B cell (primary cell): ENCODE measurements at places on chromosomes 11 and 22. TPM values are rescaled to one million over a fixed set of nuclear protein-coding genes. Genes with fewer than 3 reads are reported as not detected.

DNA sequence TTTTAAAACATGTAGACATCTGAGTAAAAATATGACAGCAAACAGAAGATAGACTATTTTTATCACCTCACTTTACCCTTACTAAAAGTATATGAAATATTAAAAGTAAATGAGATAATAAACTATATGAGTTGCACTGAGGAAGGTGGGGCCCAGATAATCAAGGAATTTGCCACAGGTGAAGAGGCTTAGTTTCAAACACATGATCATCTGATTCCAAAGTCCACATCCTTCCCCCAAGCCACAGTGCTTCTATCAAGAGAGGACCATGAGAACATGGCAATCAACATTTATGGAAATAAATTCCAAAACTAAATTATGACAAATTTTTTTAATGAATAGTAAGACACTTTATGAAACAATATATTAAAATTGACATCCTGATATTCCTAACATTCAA, 384.0 kb downstream of the DCDC1 start:
- DNase-seq = no peak

The CHRM1 gene
- total RNA-seq = not detected in 2 replicates

GRCh38 chr11:128316541-128317227, 270.7 kb downstream of the ETS1 start:
- DNase-seq = no peak

The OR9Q1 gene
- total RNA-seq = not detected in 2 replicates

GRCh38 chr11:95999711-96000406, 76.0 kb upstream of the MTMR2 start:
- no peak for DNase-seq

GRCh38 chr22:18088825-18089568, 11.2 kb downstream of the PEX26 start:
- DNase-seq = no peak

GRCh38 chr11:73048446-73048845, 93.7 kb downstream of the FCHSD2 start:
- DNase-seq = no peak

DNA sequence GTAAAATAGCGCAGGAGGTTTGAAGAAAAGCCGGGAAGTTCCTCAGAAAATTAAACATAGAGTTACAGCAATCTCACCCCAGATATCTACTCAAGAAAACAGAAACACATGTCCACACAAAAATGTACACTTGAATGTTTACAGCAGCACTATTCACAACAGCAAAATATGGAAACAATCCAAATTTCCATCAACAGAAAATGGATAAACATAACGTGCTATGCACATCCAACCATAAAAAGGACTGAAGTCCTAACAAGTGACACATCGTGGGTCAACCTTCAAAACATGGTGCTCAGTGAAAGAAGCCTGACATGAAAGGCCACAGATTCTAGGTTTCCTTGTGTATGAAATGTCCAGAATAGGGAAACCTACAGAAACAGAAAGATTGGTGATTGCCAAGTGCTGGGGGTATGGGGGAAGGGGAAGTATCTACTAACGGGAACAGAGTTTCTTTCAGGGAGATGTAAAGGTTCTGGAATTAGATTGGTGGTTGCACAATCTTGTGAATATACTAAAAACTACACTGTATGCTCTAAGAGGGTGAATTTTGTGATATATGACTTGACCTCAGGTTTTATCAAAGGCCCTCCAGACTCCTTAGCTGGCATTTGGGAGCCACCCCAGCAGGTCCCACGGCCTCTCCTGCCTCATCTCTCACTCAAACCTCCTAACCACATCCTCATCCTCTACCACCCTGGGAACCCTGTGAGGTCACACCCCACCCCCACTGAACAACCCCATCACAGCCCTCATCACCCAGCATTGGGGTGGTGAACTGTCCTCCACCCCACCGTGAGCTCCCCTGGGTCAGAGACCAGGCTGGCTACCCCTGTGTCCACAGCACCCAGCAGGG, 69.2 kb upstream of the PRR5 start:
- no peak for DNase-seq

DNA sequence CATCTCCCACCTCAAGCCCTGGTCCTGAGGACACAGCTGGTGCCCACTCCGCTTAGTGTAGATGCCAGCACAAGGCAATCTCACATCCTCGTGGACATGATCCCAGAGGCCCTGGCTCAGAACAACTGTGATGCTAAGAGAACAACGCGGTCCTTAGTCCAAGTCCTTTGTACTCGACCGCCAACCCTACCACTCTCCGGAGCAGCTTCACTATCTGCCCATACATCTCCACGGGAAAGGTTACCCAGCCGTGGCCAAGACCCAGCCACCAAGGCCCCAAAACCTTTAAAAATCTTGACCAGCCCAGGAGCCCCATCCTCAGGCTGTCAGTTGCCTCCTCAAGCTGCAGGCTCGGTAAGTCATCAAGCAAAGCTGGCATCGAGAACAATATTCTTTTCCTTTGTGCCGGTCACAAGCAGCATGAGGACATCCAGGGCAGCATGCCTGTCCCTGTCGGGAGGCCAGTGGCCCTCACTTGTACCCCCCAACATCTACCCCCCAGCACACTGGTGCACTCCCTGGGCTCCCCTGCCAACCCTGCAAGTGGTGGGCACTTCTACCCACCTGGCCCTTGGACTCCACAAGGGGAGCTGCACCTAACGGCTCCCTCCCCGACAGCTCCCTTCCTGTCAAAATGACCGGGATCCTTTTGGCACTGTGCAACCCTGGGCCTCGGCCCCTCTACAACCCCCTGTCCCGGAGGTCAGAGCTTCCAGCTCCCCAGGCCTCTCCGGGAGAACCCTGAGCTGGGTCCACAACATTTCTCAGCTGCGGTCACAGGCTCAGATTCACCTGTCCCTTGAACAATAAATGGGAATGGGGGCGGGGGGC, 2.5 kb downstream of the OSBPL5 start:
- no peak for DNase-seq

The MRGPRE gene
- not detected in 2 replicates for total RNA-seq

DNA sequence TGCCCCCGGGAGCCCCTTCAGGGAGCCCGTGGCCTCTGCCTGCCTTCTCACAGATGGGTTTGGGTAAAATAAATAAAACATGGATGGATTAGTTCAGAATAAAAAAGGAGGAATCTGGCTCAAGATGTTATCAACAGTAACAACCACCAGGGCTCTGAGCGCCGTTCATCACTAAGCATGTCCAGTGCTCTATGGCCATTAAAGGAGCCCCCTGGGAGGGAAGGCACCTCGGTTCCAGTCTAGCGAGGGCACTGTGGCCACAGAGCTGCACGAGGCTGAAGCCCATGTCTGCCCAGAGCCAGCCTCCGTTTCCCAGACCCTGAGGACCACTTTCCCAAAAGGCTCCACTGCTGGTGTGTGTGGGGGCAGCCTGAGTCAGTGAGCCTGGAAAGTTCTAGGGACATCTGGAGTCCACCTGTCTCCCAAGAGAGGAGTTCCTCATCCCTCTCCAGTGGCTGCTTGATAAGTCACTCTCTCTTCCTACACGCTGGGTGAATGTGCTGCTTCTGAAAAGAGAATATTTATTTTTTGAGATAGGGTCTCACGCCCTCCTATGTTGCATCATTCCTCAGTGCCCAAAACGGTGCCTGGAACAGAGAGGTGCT, 614.6 kb downstream of the TBC1D22A start:
- DNase-seq = no peak

GRCh38 chr11:86149792-86150191, 80.9 kb upstream of the PICALM start:
- no peak for DNase-seq

- no peak for DNase-seq
Measured at GRCh38 chr11:94132152-94132558, 3.5 kb downstream of the PANX1 start.

DNA sequence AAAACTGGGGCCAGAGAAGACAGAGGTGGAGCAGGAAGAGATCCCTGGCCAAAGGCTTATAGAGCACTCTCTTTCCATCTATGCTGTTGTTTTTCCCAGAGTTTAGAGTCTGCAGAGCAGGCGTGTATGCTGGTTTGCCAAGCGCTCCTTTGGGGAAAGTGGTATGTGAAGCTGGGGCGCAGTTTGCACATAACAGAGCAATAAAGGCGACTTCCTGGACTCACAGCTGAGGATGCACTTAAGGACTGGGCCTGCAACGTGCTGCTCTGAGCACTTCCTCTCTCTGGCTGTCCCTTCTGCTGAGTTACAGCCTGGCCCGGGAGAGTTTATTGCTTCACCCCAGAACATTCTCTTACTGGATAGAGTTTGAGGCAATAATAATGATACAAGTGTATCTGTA, 41.7 kb downstream of the THAP12 start:
- no peak for DNase-seq

- no peak for DNase-seq
Measured at GRCh38 chr11:16806791-16807190, 68.3 kb downstream of the C11orf58 start.

The LIF gene
- total RNA-seq = 0.24 and 0.47 TPM in 2 replicates

DNA sequence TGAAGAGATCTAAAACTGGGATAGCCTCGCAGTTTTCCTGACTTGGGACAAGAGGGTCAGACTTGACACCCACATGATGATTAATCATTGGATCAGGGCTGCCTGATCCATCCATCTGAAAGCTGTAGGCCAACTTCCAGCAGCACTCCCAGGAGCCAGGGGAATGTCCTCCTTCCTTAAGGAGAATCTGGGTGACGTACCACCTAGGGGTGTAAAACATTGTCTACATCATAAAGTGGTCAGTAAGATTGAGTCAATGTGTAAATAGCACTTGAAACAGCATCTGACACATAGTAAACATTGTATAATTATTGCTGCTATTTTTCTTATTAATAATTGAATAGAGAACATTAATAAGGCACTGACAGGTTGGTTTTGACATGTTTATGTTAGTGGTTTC, 392.8 kb downstream of the JRKL start:
- no peak for DNase-seq

DNA sequence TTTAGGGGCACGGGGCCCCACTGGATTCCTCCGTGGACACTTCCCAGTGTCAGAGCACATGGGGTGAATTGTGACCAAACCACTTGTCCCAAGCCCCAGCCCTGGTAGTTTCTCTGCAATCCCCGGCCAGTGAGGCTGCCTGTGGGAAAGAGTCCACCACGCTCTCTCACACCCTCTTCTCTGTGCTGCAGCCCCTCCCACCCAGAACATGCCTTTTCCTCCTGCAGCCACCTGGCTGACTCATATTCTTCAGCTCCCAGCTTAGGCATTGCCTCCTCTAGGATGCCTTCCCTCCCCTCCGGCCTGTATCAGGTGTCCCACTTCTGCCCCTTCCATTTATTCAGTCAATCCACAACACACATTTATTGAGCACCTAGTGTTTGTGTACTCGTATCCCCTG, 5.4 kb upstream of the RPS6KB2 start:
- DNase-seq = no peak

- DNase-seq = no peak
Measured at GRCh38 chr11:100543386-100543785, 143.7 kb upstream of the ARHGAP42 start.

DNA sequence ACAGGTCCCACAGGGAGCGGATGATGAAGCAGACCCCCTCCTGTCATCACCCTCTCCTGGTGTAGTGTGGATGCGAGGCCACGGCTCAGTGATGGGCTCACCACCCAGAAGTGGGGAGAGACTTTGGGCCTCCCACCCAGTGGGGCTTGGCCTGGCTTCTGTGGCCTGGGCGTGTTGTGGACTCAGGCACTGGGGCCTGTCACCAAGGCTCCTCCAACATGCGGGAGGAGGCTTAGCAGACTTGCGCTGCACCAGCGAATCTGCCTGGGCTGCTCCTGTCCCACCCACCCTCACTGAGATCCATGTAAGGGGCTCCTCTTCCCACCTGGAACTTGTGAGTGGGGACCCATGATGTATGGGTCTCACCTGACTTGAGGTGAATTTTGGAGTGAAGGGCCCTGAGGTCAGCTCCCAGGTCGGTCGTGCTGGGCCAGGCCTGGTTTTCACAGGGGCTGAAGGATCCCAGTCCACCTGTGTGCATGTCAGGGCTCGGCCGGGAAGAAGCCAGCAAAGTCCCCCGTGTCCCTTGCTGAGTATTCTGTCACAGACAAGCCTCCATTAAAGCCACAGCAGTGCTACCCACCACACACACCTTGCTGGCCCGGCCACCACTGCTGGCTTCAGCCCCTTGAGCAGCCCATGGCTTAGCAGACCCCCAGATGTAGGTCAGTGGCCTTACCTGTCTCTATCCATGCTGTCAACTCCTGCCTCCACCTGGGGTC, 4.2 kb downstream of the THAP7 start:
- no peak for DNase-seq

The TMEM86A gene
- total RNA-seq = 0.58 and 1.1 TPM in 2 replicates

DNA sequence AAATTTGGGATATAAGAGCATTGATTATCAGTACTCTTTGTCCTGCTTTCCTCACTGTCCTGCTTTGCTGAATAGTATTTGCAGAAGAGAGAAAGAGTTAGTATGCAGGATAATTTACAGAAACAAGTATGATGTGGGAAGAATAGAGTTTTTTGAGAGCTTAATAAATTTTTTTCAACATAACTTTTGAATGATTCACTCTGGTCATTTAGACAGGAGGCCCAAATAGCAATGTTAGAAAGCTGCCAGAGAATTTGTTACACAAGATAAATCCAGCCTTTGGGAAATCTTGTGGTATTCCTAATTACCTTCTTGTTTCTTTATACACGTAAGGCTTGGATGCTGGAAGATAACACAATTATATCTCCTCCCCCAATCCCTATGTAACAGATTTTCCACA, 484.6 kb downstream of the CNTN5 start:
- DNase-seq = no peak

The FGF3 gene
- not detected in 2 replicates for total RNA-seq

DNA sequence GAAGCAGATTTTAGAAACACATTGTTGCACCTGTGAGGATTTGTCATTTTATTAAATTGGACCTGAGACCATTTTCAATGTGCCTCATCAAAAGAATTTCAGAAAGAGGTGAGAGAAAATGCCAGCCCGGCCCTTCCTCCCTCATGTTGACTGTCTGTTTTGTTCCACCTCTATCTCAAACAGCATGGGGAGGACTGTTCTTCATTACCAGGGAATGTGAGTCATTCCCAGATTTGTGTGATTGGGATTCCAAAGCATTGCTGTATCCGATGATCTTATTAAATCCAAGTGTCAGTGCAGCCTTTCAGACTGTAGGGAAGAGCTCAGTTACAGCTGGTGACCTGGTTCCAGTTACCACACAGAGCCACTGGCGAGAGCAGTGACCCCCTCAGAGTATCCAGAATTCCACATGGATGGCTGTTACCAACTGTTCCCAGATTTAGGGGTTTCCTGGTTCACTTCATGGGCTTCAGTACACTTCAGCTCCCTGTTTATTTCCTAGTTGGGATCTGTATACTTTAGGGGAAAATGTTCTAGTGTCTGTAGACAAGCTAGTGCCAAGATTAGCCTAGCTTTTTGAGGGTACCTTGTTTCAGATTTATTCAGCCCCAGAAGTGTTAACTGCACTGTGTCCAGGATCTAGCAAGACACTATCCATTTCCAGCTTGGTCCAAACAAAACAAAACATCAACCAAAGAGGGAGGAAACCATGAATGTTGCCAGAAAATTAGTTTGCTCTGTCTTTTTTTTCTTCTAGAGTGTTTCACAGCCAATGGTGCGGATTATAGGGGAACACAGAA, 20.9 kb downstream of the KREMEN1 start:
- DNase-seq = no peak

The CD6 gene
- total RNA-seq = 9.3 and 10.5 TPM in 2 replicates

The SLC22A8 gene
- not detected in 2 replicates for total RNA-seq
